ENCODE measurements at places on chromosomes 13 and 19. TPM values are rescaled to one million over a fixed set of nuclear protein-coding genes. Genes with fewer than 3 reads are reported as not detected.
A peak's percentile ranks its signal among the peaks of the same experiment; 100 is the strongest.

GRCh38 chr19:58001895-58002369 lies 688 bp downstream of the ZNF606 start:
- DNase-seq, result peak; percentile 45

- DNase-seq, result no peak
These were observed 23.0 kb downstream of the PAN3 start for GRCh38 chr13:28161370-28161769.

- no peak for DNase-seq
These were observed 12.1 kb downstream of the FUT6 start for GRCh38 chr19:5827342-5827890.

GPR32 gene
- not detected for total RNA-seq

DNA sequence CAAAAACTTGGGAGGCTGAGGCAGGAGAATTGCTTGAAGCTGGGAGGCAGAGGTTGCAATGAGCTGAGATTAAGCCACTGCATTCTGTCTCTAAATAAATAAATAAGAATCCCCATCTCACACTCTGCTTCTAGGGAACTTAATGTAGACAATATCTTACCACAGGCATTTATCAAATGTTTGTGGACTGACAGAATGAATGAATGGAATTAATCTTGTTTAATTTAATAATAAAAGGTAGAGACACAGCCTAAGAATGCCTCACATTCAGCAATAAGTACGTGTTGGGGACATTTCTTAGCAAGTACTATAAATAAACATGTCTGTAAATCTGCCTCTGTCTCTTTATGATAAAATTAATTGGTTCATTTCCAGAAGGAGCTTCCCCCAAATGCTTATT lies 36.2 kb upstream of the RBM26 start:
- no peak for DNase-seq

DNA sequence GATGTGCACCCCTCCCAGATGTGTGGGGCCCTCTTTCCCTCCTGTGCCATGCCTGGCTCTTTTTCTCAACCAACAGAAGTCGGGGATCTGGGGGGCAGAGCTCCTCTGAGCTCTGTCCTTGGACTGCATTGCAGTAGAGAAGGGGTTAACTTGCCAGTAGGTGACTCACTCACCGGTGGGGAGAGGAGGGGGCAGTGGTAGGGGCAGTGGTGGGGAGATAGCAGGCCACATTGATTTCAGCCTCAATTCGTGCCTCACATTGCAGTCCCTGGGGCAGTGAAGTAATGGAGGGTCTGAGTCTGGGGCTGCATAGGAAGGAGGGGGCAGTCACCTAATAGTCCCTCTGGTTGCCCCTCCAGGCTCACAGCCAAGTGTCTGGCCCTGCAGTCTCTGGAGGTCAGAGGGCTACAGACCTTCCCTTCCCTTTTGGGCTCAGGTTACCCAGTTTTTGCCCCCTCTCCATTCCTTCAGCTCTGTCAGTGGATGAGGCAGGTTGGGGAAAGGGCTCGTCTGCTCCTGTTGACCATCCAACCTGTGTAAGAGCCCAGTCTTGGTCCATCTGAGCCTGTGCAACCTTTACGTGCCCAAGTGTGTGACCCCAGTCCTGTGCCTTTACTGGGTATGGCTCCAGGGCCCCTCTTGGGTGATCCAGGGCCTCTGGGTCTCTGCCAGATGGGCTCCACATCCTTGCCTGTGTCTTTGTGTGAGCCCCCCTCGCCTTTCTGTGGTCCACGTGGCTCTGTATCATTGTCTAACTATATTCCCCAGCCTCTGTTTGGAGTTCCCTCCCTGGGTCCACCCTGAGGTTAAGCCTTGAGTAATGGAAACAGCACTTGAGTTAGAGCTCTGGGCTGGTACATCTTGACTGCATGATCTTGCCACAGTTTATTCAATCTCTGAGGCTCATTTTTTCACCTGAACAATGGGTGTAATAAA lies 13.0 kb downstream of the CIC start:
- DNase-seq, result peak; percentile 45

DNA sequence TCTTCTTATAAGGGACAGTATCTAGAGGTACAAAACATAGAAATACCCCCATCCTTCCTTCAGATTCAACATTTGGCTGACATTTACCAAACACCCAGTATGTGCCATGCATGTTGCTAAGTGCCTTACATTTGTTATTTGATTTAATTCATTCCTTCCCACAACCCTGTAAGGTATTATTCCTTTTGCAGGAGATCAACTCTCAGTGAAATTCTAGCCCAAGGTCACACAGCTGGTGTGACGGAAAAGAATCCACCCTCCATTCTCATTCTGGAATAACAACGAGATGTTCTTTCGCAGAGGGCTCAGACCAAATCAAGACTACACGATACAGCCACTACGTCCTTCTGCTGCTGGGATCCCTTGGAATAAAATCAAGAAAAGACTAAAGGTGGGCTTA lies 67.8 kb downstream of the C13orf42 start:
- no peak for DNase-seq

KMT5C gene
- 32.6 TPM for total RNA-seq

GRCh38 chr13:21884299-21884909 lies 213.5 kb downstream of the FGF9 start:
- DNase-seq, result no peak

DNA sequence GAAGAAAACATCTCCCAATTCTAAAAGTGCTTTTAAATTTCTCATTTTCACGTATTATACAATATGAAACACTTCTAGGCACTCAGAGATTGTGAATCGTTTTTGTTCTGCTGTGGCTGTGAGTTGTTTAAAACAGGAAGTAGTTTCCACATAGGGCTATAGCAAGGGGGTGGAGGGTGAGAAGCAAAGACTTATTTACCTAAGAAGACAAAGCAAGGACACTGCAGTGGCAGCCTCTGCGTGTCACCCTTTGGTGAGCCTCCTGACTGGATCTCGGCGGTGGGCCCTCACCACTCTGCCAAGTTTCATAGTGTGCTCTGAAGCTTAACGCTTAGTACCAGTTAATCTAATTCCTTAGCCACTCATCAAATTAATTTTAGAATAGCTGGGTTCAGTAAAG lies 56.8 kb downstream of the TNFSF13B start:
- no peak for DNase-seq

POLD1 gene
- 215 TPM for total RNA-seq

DNA sequence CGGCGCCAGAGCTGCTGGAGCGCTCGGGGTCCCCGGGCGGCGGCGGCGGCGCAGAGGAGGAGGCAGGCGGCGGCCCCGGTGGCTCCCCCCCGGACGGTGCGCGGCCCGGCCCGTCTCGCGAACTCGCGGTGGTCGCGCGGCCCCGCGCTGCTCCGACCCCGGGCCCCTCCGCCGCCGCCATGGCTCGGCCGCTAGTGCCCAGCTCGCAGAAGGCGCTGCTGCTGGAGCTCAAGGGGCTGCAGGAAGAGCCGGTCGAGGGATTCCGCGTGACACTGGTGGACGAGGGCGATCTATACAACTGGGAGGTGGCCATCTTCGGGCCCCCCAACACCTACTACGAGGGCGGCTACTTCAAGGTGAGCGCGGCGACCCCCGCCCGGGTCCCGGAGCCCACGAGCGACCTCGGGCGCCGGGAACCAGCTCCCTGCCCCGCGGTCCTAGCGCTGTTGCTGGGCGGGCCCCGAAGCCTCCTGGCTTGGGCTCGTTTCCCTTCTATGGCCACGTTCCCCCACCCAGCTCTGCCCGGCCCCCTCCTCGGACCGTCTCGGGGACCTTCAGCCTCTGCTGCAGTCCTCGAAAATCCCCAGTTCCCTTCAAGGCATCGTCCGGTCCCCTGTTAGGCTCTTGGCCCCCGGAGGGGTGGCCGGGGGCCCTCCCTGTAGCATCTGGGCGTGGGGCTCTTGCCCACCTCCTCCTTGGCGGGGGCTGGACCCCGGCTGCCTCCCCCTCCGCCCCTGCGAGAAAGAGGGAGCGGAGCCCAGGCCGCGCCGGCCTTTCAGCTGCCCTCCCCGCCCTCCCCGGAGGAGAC lies at the start of gene CDC34:
Gene CDC34, plus strand, starts transcription at position 8 of the 808 bp plus-strand sequence. Its CDS starts 172 bp downstream, at position 180.
- no peak for DNase-seq

- no peak for DNase-seq
These were observed 863.9 kb upstream of the GPC6 start for GRCh38 chr13:92362717-92363116.

MTMR6 gene
- 10.7 TPM for total RNA-seq

DNA sequence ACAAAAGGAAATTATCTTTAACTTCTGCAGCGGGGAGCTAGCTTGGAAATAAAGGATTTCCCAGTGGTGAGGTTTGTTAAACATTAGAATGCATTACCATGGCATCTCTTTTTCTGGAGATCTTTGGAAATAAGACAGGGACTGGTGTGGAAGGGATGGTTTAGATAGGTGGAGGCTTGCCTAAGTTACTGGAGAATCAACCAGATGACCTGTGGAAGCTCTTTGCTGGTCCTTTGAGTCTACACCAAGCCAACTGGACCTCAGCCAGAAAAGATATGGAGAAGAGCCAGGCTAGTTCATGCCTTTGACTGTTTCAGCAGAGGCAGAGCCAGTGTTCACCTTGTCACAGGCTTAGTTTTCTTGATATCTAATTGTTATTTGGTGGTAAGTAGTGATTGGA lies 134.7 kb downstream of the KCNRG start:
- DNase-seq, result no peak

DNA sequence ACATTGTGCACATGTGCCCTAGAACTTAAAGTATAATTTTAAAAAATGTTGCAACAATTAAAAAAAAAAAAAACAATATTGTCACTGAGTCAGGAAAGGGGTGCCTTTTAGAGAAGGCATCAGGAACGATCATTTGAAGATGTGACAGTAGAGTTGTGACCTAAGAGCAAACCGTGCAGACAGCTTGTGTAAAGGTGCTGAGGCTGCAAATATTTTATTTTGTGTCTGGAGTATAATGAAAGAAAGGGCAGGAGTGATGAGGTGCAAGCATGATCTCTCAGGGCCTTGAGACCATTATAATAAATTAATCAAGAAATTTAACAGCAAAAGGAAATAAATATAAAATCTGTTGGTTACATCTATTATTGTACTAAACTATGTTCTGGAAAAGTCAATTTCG lies 1219.7 kb downstream of the OLFM4 start:
- no peak for DNase-seq

- peak; percentile 54 for DNase-seq
These were observed 29.0 kb downstream of the CARS2 start for GRCh38 chr13:110676595-110677587.

PLIN5 gene
- 0.27 TPM for total RNA-seq

GRCh38 chr19:18442941-18443340 lies 5.0 kb upstream of the ISYNA1 start:
- no peak for DNase-seq

C19orf44 gene
- 2.3 TPM for total RNA-seq

DNA sequence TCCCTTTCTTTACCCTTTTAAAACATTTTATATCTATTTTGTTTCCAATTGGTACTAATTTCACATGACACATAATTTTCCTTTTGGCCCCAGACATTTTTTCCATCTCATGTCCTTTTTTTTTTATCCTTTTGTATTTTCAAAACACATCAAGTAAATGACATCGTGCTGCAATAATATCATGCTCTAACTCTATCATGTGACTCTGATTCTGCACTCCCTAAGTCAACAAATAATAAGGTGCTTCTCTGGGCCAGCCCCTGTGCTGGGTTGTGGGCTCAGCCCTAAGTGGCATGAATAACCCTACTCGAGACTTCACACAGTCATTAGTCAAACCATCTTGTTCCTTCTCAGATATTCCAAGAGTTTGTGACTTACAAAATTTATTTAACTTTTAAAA lies 21.7 kb downstream of the NALCN start:
- DNase-seq, result no peak
